ENCODE measurements at places on chromosomes 11 and 22.
A peak's percentile ranks its signal among the peaks of the same experiment; 100 is the strongest.

DNA sequence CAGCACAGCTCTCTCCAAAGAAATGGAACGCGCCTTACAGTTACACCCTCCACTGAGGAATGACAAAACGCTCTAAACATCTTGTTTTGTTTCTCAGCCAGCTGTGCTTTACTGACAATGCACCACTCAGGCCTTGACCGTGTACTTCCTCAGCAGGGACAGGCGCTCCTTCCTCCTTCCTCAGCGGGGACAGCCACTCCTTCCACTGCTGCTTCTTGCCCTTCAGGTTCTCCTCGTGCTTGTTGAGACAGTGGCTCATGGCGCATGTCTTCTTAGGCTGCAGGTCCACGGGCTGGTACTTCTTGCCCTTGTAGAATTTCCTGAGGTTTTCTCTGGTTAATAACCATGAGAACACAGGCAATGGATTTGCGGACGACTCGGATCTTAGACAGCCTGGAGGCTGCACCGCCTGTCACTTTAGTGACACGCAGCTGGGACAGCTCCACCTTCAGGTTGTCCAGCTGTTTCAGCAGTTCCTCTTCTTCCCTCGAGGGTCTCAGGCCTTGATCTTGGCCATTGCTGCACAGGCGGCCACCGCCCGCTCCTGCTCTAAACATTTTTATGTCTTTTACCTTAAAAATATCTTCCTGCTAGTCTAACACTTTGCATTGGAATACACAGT, 613.8 kb downstream of the BRD1 start:
- DNase-seq = no peak

- DNase-seq = no peak
Measured at GRCh38 chr11:13318498-13319295, 41.1 kb downstream of the BMAL1 start.

DNA sequence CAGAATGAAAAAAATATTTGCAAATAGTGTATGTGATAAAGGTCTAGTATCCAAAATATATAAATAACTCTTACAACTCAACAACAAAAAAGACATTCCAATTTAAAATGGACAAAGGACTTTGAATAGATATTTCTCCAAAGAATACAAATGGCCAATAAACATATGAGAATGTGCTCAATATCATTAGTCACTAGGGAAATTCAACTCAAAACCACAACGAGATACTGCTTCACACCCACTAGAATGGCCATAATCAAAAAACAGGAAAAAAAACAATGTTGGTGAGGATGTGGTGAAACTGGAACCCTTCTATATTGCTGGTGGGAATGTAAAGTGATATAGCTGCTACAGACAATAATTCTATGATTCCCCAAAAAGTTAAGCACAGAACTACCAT, 38.6 kb upstream of the RPS13 start:
- DNase-seq = no peak

DNA sequence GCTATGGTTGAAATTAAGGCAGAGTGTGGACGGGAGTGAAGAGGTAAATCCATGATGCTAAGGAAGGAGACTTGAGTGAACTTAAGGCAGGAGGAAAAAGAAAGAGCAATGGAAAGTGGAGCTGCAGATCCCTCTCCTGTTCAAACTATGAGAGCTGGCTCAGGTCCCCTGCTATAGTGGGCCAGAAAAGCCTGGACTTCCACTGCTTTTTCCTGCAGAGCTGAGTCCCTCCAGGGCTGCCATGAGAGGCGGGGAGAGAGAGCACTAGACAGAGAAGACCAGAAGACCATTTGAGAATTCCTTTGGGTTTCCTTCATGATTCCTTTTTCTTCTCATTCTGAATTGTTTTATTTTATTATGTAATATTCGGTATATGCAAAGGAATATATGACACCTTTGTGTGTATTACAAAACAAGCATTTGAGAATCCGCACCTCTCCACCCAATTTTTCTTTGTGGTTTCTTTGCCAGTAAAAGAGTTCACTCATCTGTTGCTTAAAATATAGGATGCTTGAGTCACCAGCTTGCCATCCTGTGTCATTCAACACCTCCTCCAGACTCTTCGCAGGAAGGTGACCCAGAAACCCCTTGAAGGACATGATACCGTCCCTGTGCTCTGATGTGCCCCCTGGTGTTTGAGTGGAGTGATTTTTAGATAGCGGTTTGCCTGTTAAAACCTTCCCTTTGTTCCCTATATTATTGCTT, 24.4 kb downstream of the SREBF2 start:
- DNase-seq = peak; percentile 55

DNA sequence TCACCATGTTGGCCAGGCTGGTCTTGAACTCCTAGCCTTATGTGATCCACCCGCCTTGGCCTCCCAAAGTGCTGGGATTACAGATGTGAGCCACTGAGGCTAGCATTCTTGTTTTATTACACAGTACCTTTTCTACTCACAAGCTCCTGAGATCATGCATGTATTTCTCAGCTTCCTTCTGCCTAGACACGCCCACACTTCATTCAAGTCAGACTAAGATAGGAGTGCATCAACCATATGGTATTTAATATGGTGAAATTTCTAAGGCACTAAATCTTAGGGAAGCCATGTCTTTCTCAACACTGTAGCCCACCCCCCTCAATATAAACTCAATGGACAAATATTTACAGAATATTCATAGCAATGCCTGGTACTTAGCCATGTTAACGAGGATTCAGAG, 62.1 kb downstream of the SLC25A17 start:
- DNase-seq = no peak

- DNase-seq = no peak
Measured at GRCh38 chr11:32420937-32421901, 14.1 kb downstream of the WT1 start.

DNA sequence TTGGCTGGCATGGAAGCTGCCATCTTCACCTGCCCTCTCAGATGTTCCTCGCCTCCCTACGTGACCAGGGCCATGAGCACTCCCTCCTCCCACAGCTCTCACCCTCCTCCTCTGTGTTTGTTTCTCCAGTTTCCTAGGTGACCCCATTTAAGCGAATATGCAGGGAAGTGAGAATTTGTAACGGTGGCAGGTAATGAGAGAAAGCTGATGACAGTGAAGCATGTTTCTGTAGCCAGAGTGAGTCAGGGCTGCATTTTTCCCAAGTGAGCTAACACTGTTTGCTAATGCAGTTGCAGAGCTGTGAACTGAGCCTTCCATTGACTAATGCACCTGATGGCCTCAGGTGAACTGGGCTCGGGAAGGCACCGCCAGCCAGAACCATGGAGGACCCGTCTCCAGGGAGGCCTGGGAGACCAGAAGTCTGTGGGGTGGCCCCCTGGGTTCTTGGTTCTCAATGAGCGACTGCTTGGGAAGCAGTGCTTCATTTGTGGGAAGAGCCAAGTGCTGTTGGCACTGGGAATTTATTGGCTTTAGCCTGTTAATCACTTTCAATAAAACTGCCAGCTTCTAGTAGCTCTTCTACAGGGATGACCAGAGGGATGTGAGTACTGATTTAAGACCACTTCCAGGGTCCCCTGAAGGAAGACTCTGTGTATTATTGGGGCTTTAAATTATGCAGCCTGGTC, 64.5 kb downstream of the BARX2 start:
- DNase-seq = no peak

GRCh38 chr11:34298871-34299270, 58.9 kb downstream of the ABTB2 start:
- no peak for DNase-seq

- peak; percentile 11 for DNase-seq
Measured at GRCh38 chr11:20367313-20367948, 3.9 kb downstream of the HTATIP2 start.

DNA sequence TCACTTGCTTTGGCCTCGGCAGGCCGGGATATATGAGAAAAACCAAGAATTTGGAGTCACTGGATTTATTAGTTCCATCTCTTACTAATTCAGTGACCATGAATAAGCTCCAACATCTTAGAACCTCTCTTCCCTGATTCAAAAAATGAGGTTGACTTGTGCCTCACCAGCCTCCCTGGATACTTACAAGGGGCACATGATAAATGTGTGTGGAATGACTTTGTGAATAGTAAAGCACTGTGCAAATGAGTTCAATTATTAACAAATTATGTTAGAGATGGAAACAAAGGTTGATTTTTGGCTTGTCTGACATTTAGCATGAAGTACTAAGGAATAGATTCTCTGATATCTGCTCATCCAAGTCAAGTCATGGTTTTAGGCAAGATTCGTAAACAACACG, 104.1 kb downstream of the TRIM44 start:
- DNase-seq = no peak

DNA sequence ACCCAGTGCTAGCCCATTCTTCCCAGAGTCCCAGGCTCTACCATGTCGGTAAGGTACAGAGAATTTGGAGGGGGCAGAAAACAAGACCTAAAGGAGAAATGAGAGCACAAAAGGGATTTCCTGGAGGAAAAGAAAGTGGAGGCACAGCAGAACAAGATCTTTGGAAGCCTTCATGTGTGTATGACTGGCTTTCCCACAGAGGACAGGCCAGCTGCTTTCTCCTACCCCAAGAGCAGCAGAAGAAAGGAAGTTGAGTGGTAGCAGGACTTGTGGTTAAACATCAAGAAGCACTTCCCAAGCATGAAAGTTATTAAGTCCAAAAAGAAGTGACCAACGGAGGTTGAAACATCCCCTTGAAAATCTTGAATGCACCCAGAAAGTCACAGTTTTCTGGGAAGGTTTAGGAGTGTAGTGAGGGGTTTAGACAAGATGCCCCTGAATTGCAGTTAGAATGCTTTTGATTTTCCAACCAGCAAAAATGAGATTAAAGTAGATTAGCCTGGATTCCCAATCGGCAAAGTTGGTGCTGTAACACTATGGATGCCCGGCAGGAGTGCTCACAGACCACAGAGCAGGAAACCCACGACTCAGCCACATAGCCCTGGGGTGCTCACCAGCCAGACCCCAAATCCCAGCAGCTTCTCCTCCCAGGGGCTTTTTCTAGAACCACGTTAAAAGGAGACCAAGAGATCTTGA, 608 bp downstream of the TMPRSS13 start:
- DNase-seq = no peak

DNA sequence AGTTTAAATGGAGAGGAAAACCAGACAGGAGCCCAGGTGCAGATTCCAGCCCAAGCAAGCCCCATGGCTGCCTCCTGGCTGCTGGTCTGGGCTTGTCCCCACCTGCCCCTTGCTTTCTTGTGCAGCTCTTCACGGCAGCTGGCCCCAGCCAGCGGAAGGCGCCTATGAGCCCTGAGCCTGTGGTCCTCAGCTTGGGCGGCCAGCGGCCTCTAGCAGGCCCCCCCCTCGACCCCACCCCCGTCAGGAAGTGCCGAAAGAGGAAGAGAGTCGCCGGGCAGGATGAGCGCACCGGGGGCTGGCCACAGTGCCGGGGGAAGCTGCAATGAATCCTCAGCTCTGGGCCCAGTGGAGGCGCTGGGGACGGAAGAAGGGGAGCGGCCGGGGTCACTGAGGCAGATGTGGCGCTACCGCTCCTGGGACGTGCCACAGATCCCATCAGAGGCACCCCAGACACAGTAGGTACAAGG, 2.1 kb upstream of the DGKZ start:
- DNase-seq = no peak

GRCh38 chr11:8997451-8997850, 6.3 kb downstream of the NRIP3 start:
- no peak for DNase-seq

GRCh38 chr11:62804310-62805075, 747 bp downstream of the NXF1 start:
- no peak for DNase-seq

GRCh38 chr22:22045571-22046335, 63.2 kb upstream of the TOP3B start:
- DNase-seq = no peak

- DNase-seq = peak; percentile 38
Measured at GRCh38 chr22:36405671-36406538, 18.1 kb upstream of the MYH9 start.

GRCh38 chr11:68757711-68758110, 6.4 kb upstream of the TESMIN start:
- DNase-seq = no peak

DNA sequence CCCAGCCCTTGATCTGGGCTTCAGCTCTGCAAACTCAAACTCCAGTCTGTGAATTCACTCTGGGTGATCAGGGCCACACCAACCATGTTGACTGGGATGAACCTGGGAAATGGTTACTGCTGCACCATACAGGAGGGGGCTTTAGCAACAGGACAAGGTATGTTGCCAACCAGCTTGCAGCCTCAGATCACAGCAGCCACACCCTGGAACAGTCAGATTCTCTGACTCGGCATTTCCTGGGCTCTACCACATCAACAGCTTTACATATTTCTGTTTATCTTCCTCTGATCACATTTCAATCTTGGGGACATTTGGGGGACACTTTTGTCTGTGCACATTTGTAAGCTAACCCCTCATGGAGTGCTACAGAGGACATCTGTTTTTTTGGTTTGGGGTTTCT, 267.0 kb upstream of the NCAM1 start:
- no peak for DNase-seq

DNA sequence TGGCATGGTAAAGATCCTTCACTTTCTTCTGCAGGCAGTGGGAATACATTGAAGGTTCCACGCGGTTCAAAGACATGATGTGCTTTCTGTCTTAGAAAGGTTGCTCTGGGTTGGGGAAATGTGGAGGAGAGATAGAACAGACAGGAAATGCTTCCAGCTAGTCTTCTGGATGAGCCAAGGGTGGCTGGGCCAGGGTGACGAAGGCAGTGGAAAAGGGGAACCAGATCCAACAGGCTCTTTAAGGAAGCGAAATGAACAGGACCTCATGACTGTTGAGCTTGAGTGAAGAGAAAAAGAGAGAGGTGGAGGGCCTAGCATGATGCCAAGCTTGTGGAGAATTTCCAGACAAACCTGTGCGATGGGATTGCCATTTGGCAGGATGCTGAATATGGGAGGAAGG, 56.4 kb upstream of the LMO1 start:
- DNase-seq = no peak

GRCh38 chr11:44702889-44703288, 23.9 kb upstream of the TSPAN18 start:
- no peak for DNase-seq

- no peak for DNase-seq
Measured at GRCh38 chr11:31825838-31826484, 14.8 kb upstream of the PAX6 start.

- DNase-seq = no peak
Measured at GRCh38 chr11:102669664-102670063, 35.9 kb downstream of the MMP27 start.

- no peak for DNase-seq
Measured at GRCh38 chr11:3775736-3776406, 21.5 kb downstream of the NUP98 start.

- no peak for DNase-seq
Measured at GRCh38 chr11:69245041-69245440, 48.9 kb upstream of the MYEOV start.

GRCh38 chr22:49259839-49260615, 567.6 kb downstream of the BRD1 start:
- DNase-seq = no peak

- DNase-seq = no peak
Measured at GRCh38 chr11:119223856-119224255, 17.7 kb downstream of the CBL start.

GRCh38 chr11:16778876-16779275, 40.4 kb downstream of the C11orf58 start:
- no peak for DNase-seq

GRCh38 chr11:104846216-104846615, 52.0 kb downstream of the CASP12 start:
- no peak for DNase-seq

Data from stimulated activated CD8-positive, alpha-beta memory T cell treated with anti-CD3 and anti-CD28 coated beads, Interleukin-2, amount 100 ng/mL, for 1 hour (primary cell).